ENCODE measurements at places on chromosomes 7 and 10.

DNA sequence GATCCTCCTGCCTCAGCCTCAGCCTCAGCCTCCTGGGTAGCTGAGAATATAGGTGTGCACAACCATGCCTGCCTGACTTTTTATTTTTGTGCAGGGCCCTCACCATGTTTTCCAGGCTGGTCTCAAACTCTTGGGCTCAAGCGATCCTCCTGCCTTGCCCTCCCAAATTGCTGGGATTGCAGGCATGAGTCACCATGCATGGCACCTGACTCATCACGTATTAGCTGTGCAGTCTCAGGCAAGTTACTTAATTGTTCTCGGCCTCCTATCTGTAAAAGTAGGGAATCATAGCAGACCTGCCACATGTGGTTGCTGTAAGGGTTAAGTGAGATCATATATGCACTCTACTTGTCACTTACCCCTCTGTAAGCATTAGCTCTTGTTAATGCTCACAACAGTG lies 117.2 kb downstream of the ANLN start:
- DNase-seq: no peak

GRCh38 chr10:72379776-72380175 lies 25.1 kb upstream of the DNAJB12 start:
- DNase-seq: no peak

GRCh38 chr7:141463986-141464385 lies 87.2 kb upstream of the AGK start:
- DNase-seq: no peak

DNA sequence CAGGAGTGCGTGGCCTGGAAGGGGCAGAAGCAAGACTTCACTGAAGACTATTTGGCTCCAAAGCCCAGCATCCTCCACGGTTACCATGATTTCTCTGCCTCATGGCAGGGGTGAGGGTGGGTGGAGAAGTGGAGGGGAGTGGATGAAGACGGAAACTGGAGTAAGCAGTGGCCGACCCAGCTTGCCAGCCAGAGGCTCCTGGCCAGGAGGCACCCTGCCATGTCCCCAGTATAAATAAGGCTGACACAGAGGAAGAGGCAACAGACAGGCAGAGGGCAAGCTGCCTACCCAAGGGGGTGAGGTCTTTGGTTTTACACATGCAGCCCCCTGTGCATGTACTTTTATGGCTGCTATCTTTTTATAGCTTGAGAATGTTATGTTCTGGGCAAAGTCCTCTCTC lies 102.6 kb upstream of the TBX20 start:
- DNase-seq: no peak

- peak; percentile 90 for DNase-seq
Measured at GRCh38 chr10:59880971-59881510, 25.3 kb downstream of the CCDC6 start.

GRCh38 chr7:158613481-158613880 lies 25.9 kb upstream of the PTPRN2 start:
- DNase-seq: no peak

DNA sequence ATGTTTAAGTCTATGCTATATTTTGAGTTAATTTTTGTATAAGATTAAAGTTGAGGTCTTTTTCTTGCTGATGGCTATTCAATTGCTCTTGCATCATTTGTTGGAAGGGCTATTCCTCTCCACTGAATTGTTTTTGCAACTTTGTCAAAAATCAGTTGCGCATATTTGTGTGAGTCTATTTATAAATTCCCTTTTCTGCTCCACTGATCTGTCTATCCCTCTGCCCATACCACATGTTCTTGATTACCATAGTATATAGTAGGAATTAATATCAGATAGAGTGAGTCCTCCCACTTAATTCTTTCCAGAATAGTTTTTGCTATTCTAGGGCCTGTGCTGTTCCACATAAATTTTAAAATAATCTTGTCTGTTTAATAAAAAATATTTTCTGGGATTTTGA lies 152.4 kb upstream of the ADCY1 start:
- no peak for DNase-seq

- DNase-seq: no peak
Measured at GRCh38 chr7:101885597-101885955, 68.2 kb downstream of the CUX1 start.

DNA sequence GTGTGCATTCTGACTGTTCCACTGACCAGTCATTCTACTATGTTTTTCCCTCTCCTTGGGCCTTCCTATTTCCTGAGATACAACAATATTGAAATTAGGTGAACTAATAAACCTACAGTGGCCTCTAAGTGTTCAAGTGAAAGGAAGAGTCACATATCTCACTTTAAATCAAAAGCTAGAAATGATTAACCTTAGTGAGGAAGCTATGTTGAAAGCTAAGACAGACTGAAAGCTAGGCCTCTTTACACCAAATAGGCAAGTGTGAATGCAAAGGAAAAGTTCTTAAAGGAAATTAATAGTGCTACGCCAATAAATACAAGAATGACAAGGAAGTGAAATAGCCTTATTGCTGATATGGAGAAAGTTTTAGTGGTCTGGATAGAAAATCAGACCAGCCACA lies 5.7 kb upstream of the DYNC1I1 start:
- no peak for DNase-seq

DNA sequence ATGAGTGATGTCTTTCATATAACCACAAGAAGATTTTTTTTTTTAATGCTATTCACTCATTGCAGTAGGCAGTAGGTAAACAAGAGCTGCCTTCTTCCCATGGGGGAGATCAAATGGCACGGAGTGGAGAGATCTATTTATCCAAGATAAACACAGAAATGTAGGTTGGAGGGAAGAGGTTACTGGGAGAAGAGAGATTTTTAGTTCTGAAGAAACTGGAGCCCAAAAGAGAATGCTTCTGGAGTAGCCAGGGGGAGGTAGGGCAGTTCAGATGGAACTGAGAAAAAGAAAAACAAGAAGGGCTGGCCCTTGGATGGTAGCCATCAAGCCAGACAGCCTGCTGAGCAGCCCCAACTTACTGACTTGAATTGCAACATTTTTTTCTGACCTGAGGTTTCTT lies 270.1 kb upstream of the TPK1 start:
- no peak for DNase-seq

DNA sequence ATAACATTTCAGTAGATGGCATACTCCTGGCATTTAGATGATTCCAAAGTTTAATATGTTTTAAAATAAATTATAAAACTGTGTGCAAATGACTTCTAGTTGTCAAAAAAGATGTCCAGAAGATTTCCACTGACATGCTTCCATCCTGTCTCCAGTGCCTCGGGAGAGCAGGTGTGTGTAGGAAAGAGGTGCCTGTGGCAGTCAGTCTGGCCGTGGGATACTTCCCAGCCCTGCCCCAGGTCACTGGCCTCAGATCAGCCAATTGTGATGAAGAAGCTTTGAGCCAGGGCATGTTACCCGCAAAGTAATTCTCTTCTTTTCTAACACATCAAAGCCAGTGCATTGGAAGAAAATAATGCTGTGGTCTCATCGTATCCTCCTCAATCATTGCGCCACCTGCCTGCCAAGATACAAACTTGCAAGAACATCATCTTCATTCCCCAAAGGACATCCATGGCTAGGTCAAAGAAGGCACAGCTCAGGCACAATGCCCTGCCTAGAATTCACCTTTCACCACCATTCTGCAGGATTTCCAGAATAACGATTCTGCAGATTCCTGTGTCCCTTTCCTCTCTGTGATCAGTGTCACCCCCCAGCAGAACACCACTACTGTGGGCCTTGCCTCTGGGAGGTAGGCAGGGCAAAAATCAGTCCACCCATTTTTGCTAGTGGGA lies 6.3 kb upstream of the KCNMA1 start:
- DNase-seq: peak; percentile 50

DNA sequence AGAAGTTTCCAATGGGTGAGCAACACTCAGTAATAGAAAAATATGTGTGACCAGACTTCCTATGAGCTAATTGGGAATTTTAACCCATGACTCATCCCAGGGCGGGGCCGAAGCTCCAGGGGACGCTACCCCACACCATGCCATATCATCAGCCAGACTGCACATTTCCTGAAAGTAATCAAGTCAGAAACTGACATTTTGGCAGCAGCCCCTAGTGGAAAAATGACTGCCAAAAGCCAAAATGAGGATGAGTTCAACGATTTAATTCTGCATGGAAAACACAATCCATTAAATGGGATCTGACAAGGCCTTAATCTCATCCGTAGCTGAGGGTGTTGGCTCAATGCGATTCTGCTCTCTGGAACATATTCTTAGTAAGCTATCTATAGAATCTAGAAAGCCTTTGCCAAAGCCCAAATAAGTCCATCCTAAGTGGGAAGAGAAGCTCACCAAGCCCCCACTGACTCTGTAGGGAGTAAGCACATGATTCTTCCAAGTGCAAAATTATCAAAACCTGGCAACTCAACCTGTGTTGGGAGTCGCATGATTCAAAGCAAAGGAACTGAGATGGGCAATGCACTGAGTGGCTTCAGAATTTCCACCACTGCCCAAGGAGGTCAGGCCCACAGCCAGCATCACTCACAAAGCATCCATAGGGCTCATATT lies 93.1 kb upstream of the PDE1C start:
- DNase-seq: no peak

GRCh38 chr7:148729984-148730733 lies 31.5 kb downstream of the CUL1 start:
- no peak for DNase-seq

DNA sequence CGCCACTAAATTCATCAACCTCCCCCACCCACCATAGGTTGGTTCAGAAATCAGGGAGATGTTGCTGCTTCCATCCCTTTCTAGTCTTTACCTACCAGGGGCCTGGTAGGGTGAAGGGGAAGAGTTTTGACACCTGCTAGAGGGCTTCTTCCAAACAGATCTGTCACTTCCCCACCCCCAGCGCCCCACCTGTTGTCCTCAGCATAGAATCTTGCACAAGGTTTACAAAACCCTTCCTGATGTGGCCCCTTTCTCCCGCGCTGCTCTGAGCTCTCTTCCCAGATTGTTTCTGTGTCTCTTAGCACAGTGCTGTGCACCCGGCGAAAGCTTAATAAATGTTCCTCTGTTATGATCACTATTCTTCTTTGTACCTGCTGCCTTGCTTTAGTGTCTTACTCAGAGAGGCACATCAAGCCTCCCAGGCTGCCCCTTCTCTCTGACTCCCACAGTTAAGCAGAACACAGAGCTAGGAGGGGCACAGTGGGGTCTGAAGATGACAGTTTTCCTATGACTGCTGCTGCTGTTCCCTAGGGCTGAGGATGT lies 11.2 kb upstream of the C10orf95 start:
- DNase-seq: no peak

DNA sequence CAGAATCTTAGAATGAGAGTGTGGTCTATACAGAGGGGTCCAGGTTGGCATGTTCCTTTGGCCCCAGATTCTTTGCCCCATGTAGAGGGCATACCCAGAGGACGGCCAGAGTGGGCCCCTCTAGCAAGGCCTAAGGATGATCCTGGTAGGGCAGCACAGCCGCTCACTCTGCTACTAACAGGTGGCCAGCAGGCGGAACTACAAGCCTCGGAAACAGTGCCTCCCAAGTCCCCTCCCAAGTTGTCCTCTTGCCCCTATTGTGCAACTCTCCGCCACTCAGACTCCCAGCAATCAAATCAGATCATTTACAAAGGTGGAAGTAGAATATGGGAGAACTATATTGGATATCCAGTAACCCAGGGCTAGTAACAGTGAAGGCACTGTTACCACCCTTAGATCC lies 107.4 kb downstream of the STRA8 start:
- DNase-seq: no peak

DNA sequence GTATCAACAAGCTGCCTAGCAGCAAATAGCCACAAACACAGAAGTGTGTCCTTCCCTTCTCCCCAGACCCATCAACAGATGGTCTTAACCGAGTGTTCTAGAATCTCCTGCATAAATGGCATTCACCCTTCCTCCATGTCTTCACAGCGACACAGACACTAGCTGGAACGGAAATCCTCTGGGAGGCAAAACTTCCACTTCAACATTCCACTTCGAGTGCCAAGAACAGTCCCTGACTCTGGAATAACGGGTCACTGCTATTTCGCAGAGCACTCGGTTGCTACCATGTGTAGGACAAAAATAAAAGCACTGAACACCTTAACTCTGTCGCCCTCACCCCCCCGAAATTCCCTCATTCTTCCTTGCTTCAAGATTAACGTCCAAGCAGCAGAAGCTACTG lies 65.1 kb downstream of the SFMBT2 start:
- DNase-seq: no peak

- no peak for DNase-seq
Measured at GRCh38 chr7:17506095-17506494, 207.6 kb downstream of the AHR start.

GRCh38 chr10:4107285-4107851 lies 322.4 kb upstream of the KLF6 start:
- DNase-seq: no peak

GRCh38 chr10:123428391-123428790 lies 237.8 kb upstream of the GPR26 start:
- no peak for DNase-seq

- DNase-seq: peak; percentile 73
Measured at GRCh38 chr10:76036111-76036940, 604.9 kb downstream of the LRMDA start.

GRCh38 chr7:51789489-51789888 lies 472.9 kb upstream of the COBL start:
- no peak for DNase-seq
